ENCODE measurements at places on chromosomes 7 and 10.

- no peak for DNase-seq
Measured at GRCh38 chr10:9625304-9625703, 1392.4 kb upstream of the CELF2 start.

- DNase-seq: no peak
Measured at GRCh38 chr7:18128846-18129245, 101.2 kb upstream of the PRPS1L1 start.

DNA sequence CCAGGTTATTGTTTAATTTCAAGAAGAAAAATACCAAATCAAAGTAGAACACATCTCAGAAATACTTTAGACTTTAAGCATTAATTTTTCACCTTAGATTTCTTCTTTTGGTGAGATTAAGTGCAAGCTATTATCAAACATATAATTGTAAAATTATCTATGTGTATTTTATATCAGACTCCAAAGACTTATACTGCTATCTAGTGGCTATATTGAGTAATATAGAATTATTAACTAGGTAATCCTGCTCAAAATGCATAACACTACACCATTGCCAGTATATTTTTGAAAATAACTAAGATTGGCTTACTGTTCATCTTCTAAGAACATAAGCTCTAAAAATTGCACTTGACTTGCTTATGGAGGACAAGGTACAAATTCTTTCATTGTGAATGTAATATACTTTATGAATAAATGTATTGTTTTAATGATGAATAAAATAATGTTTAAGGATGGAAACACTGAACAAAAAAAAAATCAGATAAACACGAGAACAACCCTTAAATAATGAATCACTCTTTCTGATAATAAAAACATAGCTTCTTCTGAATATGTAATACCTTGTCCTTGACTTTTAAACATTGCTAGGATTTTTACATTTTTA lies 86.7 kb upstream of the GNAI1 start:
- DNase-seq: no peak

DNA sequence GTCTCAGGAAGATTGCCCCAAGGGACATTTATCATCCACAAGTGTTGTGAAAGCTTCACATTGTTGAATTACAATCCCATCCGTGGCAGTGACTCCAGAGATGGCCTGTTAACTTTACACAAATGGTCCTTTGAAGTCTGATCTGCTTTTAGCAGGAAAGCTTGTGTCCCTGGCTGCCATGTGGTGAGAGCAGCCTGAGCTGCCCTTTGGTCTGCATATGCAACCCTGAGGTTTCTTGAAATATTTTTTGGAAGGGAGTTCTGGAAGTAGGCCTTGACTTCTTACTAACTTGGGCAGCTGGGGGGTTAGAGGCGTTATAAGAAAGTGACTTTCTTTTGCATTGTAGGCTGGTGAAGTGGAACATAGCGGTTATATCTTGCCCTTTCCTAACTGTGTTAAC lies 41.3 kb upstream of the FAM180A start:
- DNase-seq: no peak

DNA sequence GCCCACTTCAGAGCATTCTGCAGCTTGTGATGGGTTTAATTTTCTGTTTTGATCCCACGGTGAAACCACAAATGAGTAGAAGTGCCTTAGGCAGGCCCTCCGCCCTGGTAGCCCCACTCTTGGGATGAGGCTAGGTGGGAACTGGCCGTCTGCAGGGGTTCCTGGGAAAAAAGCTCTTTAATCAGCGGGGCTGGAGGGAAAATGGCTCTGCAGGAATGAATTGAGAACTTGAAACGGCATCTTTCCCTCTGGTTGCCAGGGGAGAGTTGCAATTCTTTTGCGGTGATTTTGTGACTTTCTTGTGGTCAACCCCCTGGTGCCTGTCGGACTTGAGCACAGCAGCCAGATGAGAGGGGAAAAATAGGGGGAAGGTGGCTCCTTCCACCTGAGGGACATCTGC lies 32.7 kb downstream of the COL26A1 start:
- DNase-seq: no peak

DNA sequence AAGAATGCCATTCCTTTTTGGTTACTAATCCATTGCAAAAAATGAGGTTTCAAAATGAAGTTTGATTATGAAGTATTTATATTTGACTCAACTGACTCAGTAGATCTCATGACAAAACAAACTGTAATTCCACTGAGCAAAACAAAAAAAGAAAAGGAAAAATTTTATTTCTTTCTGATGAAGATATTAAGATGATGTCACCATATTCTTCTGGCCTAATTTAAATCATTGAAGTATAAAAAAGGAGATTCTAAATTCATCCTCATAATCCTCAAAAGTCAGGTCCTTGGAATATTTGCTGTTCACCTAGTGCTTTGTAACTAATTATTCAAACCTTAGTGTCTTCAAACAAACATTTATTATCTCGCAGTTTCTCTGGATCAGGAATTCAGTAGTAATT lies 1183.7 kb downstream of the CNTNAP2 start:
- DNase-seq: no peak

DNA sequence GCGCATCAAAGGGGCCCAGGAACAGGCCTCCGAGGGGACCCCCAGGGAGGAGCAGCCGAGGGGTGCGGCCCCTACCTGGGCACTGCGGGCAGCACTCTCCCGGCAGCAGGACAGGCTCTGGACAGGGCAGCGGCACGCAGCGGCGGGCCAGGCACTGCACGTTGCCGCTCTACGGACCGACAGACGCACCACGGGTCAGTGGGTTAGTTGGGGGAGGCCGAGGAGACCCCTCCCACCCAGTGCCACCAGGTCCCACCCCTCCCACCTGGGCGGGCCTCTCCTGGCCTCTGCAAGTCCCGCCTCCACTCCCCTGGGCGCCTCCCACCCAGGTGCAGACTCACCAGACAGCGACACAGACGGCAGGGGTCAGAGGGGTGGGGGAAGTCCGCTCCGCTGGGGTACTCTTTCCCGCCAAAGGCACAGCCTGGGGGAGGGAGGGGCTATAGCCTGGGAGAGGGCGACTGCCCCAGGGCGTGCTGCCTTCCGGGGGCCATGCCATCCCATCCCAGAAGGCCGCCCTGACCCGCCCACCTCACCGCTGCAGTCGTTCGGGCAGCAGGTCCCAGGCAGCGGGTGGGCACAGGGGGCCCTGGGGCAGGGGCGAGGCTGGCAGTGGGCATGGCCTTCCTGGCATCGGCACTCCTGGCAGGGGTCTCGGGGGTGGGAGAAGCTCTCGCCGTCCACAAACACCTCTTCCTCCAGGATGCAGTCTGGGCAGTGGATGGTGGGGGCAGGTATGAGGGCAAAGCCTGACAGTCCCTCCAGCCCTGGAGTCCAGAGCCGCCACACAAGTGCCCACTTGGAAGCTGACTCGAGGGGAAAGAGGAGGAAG lies 19.2 kb downstream of the KCP start:
- DNase-seq: no peak

- peak; percentile 24 for DNase-seq
Measured at GRCh38 chr10:123621492-123621891, 44.7 kb upstream of the GPR26 start.

GRCh38 chr7:47470567-47471357 lies 111.1 kb downstream of the TNS3 start:
- no peak for DNase-seq

DNA sequence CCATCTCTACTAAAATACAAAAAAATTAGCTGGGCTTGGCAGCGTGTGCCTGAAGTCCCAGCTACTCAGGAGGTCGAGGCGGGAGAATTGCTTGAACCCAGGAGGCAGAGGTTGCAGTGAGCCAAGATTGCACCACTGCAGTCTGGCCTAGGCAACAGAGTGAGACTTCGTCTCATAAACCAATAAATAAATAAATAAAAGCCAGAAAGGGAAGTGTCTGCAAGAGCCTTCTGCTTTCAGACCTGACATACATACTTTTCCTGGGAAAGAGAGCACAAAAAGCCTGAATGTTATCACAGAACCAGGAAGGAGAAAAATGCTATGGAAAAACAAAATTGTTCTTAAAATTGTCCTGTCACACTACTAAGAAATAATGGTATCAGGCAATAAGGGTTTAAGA lies 4.1 kb upstream of the KIF5B start:
- DNase-seq: no peak

- DNase-seq: no peak
Measured at GRCh38 chr10:21726601-21727225, 192.7 kb downstream of the MLLT10 start.

- DNase-seq: peak; percentile 50
Measured at GRCh38 chr10:118965096-118965495, 64.4 kb upstream of the NANOS1 start.

DNA sequence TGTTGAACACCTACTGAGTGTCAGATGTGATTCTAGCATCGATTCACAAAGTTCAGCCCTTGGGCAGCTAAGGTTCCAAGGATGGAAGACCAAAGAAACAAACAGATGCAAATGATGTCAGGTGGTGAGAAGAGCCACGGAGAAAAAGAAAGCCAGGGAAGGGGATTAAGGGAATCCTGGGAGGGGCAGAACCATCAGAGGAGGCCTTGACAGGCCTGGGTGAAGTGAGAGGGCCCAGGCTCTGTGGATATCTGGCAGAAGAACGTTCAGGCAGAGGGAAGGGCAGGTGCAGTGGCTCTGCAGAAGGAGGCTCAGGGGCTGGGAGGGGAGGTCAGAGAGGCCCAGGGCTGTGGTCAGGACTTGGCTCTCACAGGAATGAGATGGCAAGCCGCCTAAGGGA lies 90.4 kb downstream of the C10orf105 start:
- DNase-seq: no peak

GRCh38 chr7:135207406-135208101 lies 3.8 kb downstream of the WDR91 start:
- DNase-seq: no peak

DNA sequence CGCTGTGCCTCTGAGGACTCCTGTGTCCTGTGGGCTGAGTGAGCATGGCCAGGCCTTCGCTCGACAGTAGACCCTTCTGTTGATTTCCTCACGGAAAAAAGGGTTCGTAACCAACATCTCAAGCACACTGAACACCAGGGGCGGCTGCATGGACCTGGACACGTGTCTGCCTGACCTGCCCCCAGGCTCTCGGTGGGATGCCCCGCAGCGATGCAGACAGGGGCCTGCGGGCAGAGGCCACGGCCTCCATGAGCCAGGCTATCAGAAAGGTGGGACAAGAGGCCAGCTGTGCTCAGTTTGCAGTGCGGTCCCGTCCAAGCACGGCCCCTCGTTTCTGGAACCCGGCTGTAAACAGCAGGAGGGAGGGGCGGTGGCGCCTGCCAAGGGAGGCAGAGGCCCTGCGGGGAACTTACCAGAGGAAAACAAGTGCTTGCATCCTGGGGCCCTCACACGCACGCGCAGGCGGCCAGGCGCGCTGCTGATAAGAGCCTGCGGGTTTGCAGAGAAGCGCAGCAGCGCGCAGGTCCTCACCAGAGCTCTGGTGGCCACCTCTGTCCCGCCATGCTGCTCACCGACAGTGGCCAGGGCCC lies 10.6 kb downstream of the GPR146 start:
- DNase-seq: no peak

DNA sequence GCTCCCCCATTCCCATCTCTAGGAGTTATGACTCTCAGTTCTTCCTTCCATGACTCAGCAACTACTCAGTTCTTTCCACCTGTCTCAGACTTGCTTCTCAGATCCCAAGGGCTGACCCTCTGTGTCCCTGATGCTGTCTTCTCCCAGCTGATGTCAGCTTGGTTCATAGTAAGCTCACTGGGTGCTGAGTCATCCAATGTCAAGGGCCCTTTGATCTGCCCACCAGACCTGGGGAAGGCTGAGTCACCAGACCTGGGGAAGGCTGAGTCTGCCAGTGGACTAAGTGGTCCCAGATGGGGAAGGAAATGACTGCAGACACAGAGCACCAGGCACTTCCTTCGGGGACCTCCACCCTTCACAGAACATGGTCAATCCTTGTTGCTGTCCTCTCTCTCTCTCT lies 76.1 kb upstream of the ZEB1 start:
- DNase-seq: no peak

- DNase-seq: no peak
Measured at GRCh38 chr7:41573015-41573414, 129.9 kb downstream of the INHBA start.

GRCh38 chr10:4772202-4772570 lies 53.8 kb upstream of the AKR1E2 start:
- DNase-seq: no peak

- DNase-seq: no peak
Measured at GRCh38 chr10:124508070-124508667, 46.5 kb downstream of the LHPP start.

DNA sequence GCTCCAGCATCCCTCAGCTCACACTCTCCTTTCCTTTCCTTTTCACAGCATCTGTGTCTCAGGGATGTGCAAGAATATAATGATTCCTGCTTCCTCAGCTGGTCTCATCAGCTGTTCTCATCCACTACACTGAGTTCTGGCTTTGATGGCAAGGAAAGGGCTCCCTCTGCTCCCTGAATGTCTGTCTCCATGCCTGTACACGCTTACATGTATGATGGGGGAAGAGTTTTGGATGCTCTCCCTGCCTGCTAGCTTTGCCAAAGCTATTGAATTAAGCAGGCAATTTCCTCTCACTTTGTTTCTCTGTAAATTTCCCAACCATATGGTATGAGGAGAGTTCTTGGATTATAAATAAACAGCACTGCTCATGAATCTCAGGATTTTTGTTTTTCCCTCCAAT lies 254.5 kb downstream of the SORCS3 start:
- DNase-seq: no peak

GRCh38 chr10:51800725-51801424 lies 101.5 kb upstream of the CSTF2T start:
- DNase-seq: no peak

DNA sequence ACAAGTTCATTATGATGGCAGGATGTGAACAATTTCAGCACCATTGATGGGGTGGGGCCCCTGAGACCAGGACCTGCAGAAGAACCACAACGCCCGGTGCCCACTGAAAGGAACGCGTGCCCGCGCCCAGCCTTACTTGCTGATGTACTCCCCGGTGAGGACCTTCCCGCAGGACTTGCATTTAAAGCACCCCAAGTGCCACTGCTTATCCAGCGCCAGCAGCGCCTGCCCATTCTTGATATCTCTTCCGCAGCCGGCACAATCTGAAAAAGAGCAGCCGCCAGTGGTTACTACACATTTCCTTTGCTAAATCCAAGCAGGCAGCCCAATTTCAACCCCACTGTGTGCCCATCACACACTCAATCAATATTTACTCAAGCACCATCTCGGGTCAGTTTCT lies 110.6 kb downstream of the ABLIM1 start:
- no peak for DNase-seq

- DNase-seq: no peak
Measured at GRCh38 chr10:125023862-125024496, 82.1 kb downstream of the ZRANB1 start.
